Heart right ventricle (tissue), 16 donors: ENCODE measurements at places on chromosomes 5 and 9. TPM values are rescaled to one million over a fixed set of nuclear protein-coding genes. Genes with fewer than 3 reads are reported as not detected.

- DNase-seq = no peak
These were observed 46.4 kb upstream of the APC start for GRCh38 chr5:112691339-112691680.

GRCh38 chr9:125633116-125633745 lies 73.8 kb downstream of the MAPKAP1 start:
- no peak for DNase-seq

DNA sequence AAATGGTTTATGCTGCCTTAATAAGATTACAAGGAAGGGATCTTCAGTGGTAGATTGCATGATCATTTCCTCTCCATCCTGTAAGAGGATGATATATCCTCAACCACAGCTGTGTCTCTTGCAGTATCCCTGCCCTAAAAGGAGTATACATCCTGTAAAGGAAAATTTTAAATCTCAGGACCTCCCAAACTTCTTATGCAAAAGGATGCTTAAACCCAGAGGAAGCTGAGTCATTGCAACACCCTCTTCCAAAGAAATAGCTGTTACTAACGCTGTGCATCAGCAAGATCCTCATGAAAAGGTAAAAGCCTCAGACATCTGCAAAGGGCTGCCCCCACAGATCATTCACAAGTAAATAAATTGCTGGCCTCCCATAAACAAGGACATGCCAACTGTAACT lies 599.0 kb downstream of the PRELID2 start:
- DNase-seq = no peak

Gene DRD1
- total RNA-seq = not detected
